GM12891 (cell line): ENCODE measurements at places on chromosomes 11 and 22.

DNA sequence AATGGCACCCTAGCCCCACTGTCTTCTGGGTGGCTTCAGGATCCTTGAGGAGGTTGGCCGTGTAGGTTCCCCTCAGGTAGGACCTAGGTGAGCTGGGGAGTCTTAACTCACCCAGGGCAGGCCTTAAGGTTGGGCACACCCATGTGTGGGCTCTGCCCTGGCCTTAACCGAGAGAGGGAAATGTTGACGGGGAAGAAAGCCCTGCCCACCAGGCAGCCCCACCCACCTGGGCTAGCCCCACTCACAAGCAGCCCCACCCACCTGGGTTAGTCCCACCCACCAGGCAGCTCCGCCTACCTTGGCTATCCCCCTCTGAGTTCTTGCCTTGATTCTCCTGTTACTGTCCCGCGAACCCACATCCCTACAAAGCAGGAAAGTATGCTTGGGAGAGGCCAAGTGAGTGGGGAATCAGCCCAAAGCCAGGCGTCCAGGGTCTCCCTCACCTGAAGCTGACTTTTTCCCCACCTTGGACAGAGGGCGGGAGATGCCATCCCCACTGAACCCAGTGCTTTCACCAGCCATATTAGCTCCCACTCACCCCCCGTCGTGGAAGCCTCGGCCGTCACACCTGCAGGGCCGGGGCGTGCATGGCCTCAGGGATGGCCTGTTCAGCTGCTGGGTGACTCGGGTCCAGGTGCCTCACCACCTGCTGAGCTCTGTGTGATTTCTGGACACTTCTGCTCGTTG lies at the start of gene MYEOV:
Gene MYEOV (plus strand): TSS at position 337 of the 687 bp plus-strand sequence. CDS start 1,200 bp downstream, outside the sequence.
- DNase-seq = peak; percentile 66

- no peak for DNase-seq
These were observed 7.8 kb downstream of the DSCAML1 start for GRCh38 chr11:117789241-117789640.

DNA sequence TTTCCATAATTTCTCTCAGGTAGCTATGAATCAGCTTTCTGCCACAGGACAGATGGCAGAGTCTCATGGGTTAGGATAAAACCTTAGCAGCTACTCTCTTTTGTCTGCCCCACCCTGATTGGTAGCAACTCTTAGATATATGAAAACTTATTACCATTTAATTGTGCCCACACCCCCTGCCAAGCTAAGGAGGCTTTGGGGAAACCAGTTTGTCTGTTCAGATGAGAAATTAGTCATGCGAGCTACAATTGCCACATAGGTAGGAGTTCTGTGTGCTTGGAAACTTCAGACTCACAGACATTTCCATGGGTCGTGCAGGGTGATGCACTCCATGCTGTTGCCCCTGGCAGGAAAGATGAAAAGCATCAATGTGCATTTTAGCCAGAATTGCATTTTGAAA lies 39.9 kb downstream of the CD44 start:
- no peak for DNase-seq

GRCh38 chr11:62830904-62831519 lies 839 bp downstream of the STX5 start:
- DNase-seq = no peak

DNA sequence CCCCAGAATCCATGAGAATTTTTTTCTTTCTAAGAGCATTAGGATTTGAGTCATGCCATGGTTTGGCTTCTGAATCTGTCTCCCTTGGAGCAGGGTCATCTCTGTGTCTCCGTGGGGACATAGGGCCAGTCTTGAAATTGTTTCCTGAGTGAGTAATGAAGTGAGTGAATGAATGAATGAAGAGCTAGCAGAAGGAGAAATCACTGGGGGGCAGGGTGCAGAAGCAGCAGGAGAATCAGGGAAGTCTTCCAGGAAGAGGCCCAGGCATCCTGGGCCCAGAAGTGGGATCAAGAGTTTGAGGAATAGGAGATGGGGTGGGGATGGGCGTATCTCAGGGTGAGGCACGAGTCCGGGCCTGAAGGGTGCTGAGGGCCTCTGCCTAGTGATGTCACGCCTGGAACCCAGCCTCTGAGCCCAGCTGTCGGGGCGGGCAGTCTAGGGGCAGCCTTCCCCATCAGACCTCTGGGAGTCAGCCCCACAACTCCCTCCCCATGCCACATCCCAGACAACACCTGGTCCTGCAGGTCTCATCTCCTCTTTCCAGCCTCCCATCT lies 12.5 kb upstream of the MGAT3 start:
- no peak for DNase-seq

DNA sequence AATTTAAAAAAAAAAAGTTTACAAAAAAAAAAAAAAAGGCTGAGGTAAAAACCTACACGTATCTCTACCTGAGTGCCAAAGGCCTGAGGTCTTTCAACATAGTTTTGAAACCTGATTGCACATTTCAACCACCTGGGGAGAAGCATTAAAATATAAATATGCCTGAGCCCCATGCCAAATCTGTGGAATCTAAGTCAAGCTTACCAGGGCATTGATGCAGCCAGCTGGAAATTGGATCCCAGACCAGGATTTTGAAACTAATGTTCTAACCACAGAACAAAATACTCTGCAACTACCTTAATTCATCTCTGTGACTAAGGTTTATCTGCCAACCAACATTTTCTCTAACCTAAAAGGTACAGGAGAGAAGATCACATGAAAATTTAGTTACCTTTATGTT lies 38.8 kb upstream of the CHRNA10 start:
- no peak for DNase-seq

GRCh38 chr11:112610996-112611750 lies 350.0 kb upstream of the NCAM1 start:
- DNase-seq = no peak

- DNase-seq = no peak
These were observed 3.1 kb downstream of the FOSL1 start for GRCh38 chr11:65897020-65897471.

GRCh38 chr11:367956-368413 lies 1.3 kb upstream of the B4GALNT4 start:
- DNase-seq = no peak

- no peak for DNase-seq
These were observed 105.2 kb downstream of the SPON1 start for GRCh38 chr11:14067686-14068085.

DNA sequence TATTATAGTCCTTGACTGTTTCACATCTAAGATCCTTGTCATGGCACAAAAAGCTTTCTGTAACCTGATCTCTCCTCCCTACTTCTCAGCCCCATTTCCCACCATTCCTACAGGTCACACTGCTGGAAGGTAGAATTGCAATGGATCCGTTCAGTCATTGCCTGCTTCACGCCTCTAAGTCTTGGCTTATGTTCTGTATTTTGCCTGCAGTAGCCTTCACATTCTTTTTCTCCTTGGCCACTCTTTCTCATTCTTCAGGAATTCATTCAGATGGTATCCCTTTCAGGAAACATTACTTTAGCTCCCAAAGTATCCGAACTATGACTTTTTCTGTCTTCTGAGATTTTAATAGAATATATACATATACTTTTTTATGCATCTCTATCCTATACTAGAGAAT lies 731.5 kb downstream of the NTM start:
- DNase-seq = no peak

GRCh38 chr11:17921659-17922415 lies 91.0 kb downstream of the SERGEF start:
- DNase-seq = no peak

GRCh38 chr22:30304495-30305244 lies 15.4 kb upstream of the CASTOR1 start:
- no peak for DNase-seq
